ENCODE measurements at places on chromosomes 1 and 21.

DNA sequence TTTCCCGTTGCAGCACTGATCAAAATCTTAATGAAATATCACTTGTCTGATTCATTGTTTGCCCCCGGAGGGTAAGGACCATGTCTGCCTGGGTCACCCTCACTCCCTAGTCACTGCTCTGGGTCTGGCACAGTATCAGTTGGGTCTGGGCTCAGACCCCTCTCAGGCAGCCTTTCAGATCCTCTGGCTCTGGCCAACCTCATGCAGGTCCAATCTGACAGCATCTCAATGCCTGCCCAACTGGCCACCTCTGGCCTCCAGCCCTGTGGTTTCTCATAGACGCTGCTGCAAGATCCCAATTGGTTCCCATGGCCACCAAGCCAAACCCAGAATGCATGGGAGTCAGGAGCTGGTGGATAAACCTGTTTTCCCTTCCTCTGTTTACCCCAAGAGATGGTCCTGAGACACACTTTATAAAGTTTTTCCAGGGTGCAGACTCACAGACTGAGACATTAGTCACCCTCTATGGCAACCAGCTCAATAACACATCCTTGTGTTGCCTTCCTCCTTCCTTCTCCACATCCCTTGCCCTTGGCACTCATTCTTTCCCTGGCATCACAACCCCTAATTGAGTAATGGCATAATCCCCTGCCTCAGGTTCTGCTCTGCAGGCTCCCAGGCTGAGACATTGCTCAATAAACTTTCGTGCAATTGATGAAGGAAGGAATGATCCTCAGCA lies 199.2 kb downstream of the GRIK3 start:
- no peak for DNase-seq

DNA sequence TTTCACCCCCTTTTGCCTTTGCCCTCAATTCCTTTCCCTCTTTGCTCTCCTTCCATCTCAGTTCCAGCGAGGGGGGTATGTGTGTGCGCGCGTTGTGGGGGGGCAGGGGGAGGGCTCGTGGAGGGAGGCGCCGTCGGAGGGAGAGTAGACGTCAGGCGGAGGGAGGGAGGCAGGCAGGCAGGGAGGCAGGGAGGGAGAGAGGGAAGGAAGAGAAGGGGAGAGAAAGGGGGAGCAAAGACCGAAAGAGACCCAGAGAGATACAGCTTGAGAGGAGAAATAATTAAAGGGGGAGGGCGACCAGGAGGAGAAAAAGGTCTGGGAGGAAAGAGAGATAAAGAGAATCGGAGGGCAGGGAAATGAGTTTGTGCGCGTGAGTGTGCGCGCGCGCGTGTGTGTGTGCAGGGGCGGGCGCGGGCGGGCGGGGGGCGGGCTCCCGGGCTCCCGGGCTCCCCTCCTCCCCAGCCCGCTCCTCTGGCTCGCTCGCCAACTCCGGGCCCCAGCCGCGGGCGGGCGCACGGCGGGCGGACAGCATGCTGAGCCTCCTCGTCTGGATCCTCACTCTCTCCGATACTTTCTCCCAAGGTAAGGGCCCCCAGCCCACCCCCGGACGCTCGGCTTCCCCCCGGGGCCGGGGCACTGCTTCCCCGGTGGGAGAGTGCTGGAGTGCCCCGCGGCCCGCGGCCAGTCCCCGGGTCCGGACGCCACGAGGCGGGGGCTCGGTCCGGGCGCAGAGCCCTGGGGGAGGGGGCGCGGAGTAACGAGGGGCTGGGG lies at the start of gene KIRREL1:
KIRREL1 (plus strand) TSS at position 499 of the 771 bp plus-strand sequence; CDS start at position 531, 32 bp downstream.
- no peak for DNase-seq

GRCh38 chr1:69312055-69312732 lies 255.5 kb upstream of the LRRC7 start:
- DNase-seq, result no peak

DNA sequence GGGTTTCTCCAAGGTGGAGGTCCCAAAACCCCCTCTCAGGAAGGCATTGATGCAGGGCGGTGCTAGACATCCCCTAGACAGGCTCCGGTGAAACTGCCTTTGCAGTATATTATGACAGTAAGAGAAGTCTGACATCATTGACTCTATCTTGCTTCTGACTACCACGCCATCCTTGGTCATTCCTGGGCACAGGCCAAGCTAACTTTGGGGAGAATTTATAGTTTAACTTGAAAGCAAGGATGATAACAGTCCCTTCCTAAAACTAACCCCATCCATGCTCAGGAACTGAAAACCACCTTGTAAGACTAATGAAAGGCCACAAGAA lies 30.3 kb downstream of the RSPH1 start:
- DNase-seq, result no peak

DNA sequence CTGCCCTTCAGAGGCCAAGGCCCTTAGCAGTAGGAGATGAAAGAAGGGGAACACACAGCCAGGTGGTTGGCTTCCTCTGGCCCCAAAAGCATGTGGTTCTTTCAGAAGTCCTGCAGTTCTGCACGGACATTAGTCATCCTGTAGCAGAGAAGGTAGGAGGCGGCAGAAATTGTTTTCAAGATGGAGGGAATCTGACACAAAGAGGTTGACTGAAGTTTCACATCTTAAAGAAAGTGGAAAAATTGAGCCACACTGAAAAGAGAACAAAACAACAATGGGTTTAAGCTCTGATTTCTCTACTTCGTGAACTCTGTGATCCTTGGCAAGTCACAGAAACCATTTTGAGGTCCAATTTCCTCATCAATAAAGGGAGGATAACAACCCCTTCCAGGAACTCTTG lies 125.3 kb upstream of the DNAH14 start:
- DNase-seq, result no peak

All from activated CD4-positive, alpha-beta T cell treated with anti-CD3 and anti-CD28 coated beads for 24 hours (primary cell).